Naive thymus-derived CD8-positive, alpha-beta T cell (primary cell): ENCODE measurements at places on chromosomes 4 and X. TPM values are rescaled to one million over a fixed set of nuclear protein-coding genes. Genes with fewer than 3 reads are reported as not detected.

GRCh38 chr4:13162886-13163285 is 321.3 kb downstream of the RAB28 start:
- no peak overlapping the region for H3K4me3 ChIP-seq
- no peak for DNase-seq
- H3K36me3 ChIP-seq: no peaks in the 10 kb centered on the region

FREM3 gene
- total RNA-seq: not detected

GRCh38 chrX:2500091-2500802 is 529 bp downstream of the DHRSX start:
- H3K4me1 ChIP-seq: peaks cover 20% of the 10 kb centered on the region
- no peak overlapping the region for H3K27ac ChIP-seq
- H3K27me3 ChIP-seq: no peaks in the 10 kb centered on the region
- H3K36me3 ChIP-seq: peaks cover 21% of the 10 kb centered on the region

- H3K4me1 ChIP-seq: no peaks in the 10 kb centered on the region
- no peaks in the 10 kb centered on the region for H3K27me3 ChIP-seq
- DNase-seq: no peak
- H3K36me3 ChIP-seq: no peaks in the 10 kb centered on the region
Observed at GRCh38 chr4:126221717-126222340, 907.1 kb downstream of the FAT4 start.

GRCh38 chrX:34631479-34632220 is 25.4 kb downstream of the TMEM47 start:
- DNase-seq: no peak
- H3K4me3 ChIP-seq: no peak overlapping the region
- H3K27ac ChIP-seq: no peak overlapping the region
- no peaks in the 10 kb centered on the region for H3K4me1 ChIP-seq
- no peaks in the 10 kb centered on the region for H3K36me3 ChIP-seq
- no peaks in the 10 kb centered on the region for H3K27me3 ChIP-seq

LNX1 gene
- not detected for total RNA-seq

DNA sequence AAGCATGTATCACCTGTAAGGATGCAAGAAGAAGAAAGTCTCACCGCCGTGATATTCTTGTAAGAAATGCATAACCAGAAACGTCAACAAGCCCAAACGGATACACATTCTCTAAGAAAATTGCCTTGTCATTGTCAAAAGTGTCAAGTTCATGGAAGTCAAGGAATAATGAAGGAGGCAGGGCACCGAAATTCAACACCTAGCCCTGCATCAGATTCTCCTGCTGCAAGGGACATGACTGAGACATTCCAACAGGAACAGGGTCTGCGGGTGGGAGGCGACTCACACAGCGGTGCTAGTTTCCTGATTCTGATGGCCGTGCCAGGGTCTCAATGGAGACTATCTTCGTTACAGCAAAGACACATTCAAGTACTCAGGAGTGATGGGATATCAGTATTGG is 26.7 kb downstream of the IRF2 start:
- H3K4me3 ChIP-seq: no peak overlapping the region
- peaks cover 7% of the 10 kb centered on the region for H3K36me3 ChIP-seq
- peaks cover 93% of the 10 kb centered on the region for H3K4me1 ChIP-seq
- DNase-seq: no peak
